ENCODE measurements at places on chromosomes 16 and 17. TPM values are rescaled to one million over a fixed set of nuclear protein-coding genes. Genes with fewer than 3 reads are reported as not detected.

The AIPL1 gene
- total RNA-seq, result not detected

The KRTAP4-9 gene
- not detected for total RNA-seq

The EPN3 gene
- not detected for total RNA-seq

The UMOD gene
- total RNA-seq, result not detected

The KRT34 gene
- total RNA-seq, result not detected

The ITGAL gene
- total RNA-seq, result not detected

The HYDIN gene
- total RNA-seq, result 0.26 TPM

The BRICD5 gene
- total RNA-seq, result 1.1 TPM

The GAST gene
- total RNA-seq, result not detected

The TMEM220 gene
- total RNA-seq, result 3.3 TPM

The CXCL16 gene
- 0.63 TPM for total RNA-seq

The TBC1D26 gene
- under 0.01 TPM for total RNA-seq

The OMG gene
- total RNA-seq, result 8.5 TPM

The KRTAP2-1 gene
- total RNA-seq, result not detected

The EPX gene
- not detected for total RNA-seq

The SLFN11 gene
- total RNA-seq, result 35.1 TPM

The CYBA gene
- total RNA-seq, result 192 TPM

The SLFN5 gene
- 78.2 TPM for total RNA-seq

The GCGR gene
- total RNA-seq, result not detected

The NOXO1 gene
- total RNA-seq, result 0.16 TPM

The KRTAP1-1 gene
- total RNA-seq, result not detected

The CDRT15 gene
- not detected for total RNA-seq

The NAGS gene
- total RNA-seq, result 2.2 TPM

The MYL11 gene
- total RNA-seq, result not detected

The TEX19 gene
- under 0.01 TPM for total RNA-seq

The NXN gene
- total RNA-seq, result 33.1 TPM

The SEBOX gene
- total RNA-seq, result not detected

The CLEC3A gene
- total RNA-seq, result not detected

The HOXB13 gene
- total RNA-seq, result not detected

The CRK gene
- total RNA-seq, result 90.8 TPM

The MYL4 gene
- total RNA-seq, result not detected

The TMEM92 gene
- total RNA-seq, result 0.16 TPM

The KCNH6 gene
- total RNA-seq, result not detected

Measured in bronchial smooth muscle cell (primary cell).